H1 (cell line): ENCODE measurements at places on chromosomes 12 and 14. TPM values are rescaled to one million over a fixed set of nuclear protein-coding genes. Genes with fewer than 3 reads are reported as not detected.

DNA sequence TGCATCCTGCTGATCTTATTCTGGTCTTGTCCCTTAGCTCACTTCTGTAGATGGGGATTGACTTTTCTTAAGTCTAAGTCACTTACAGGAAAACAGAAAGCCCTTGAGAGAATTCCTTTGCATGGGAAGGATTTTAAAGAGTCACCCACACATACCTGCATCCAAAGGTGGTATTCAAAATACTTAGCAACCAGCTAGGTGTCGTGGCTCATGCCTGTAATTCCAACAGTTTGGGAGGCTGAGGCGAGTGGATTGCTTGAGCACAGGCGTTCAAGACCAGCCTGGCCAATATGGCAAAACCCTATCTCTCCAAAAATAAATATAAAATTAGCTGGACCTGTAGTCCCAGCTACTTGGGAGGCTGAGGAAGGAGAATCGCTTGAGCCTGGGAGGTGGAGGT is 14.2 kb downstream of the FGF6 start:
- no peak overlapping the region for H3K27ac ChIP-seq
- no peaks in the 10 kb centered on the region for H3K36me3 ChIP-seq
- H3K27me3 ChIP-seq = no peaks in the 10 kb centered on the region
- no peaks in the 10 kb centered on the region for H3K4me1 ChIP-seq
- no peak for DNase-seq
- no peak overlapping the region for H3K4me3 ChIP-seq

GRCh38 chr12:105357162-105357691 is 26.7 kb downstream of the C12orf75 start:
- H3K36me3 ChIP-seq = no peaks in the 10 kb centered on the region
- H3K27me3 ChIP-seq = no peaks in the 10 kb centered on the region
- H3K4me1 ChIP-seq = peaks cover 5% of the 10 kb centered on the region; the same call in 1 of the 2 replicates
- H3K4me3 ChIP-seq = no peak overlapping the region
- no peak overlapping the region for H3K27ac ChIP-seq
- DNase-seq = no peak

DNA sequence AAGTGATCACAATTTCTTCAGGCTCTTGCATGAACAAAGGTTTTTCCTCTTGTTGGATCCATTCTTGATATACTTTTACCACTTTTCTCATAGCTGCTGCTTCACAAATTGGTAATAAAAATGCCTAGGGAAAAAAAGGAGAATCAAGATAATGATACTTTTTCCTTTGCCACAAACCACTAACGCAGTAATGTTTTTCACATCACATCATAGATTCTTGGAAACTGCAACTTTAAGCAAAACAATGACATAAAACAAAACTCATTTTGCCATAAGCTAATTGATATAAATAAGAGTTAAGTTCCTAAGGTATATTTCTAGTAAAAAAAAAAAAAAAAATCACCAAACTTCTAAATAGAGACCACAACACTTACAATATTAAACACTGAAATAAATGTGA is 66.7 kb downstream of the RALGAPA1 start:
- H3K36me3 ChIP-seq = no peaks in the 10 kb centered on the region; the same call in 1 of the 2 replicates
- H3K27ac ChIP-seq = no peak overlapping the region
- no peak for DNase-seq

DNA sequence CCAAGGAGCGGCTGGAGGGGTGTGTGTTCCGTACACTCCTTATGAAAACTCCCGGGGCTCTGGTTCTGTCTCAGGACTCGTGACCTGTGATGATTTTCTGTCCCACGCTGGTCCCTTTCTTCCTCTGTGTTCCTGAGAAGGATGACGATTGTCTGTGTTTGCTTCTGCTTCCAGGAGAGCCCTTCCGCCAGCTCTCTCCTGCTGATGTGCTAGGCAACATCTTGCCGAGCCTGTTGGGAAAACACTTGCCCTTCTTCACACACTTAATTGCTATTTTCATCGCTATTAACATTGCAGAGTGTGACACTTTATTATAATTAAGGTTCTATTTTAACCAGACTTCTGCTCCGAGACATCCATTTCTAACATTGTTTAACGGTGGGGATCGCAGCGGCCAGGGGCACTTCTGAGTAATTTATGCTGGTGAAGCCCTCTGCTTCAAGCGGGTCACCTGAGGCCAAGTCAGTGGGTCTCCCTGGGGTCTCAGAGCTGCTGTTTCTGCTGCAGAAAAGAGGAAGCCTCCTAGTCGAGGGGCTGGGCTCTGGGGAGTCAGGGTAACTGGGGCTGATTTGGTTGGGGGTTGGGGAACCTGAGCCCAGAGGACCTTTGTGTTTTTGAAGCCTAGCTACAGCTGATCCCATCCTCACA is 88.6 kb downstream of the PRMT8 start:
- H3K27ac ChIP-seq = no peak overlapping the region
- H3K27me3 ChIP-seq = no peaks in the 10 kb centered on the region

- no peak for DNase-seq
- no peak overlapping the region for H3K27ac ChIP-seq
- H3K27me3 ChIP-seq = no peaks in the 10 kb centered on the region
- H3K4me1 ChIP-seq = peaks cover 3% of the 10 kb centered on the region; the same call in 1 of the 2 replicates
Measured at GRCh38 chr12:131513606-131514005, 197.3 kb upstream of the SFSWAP start.

DNA sequence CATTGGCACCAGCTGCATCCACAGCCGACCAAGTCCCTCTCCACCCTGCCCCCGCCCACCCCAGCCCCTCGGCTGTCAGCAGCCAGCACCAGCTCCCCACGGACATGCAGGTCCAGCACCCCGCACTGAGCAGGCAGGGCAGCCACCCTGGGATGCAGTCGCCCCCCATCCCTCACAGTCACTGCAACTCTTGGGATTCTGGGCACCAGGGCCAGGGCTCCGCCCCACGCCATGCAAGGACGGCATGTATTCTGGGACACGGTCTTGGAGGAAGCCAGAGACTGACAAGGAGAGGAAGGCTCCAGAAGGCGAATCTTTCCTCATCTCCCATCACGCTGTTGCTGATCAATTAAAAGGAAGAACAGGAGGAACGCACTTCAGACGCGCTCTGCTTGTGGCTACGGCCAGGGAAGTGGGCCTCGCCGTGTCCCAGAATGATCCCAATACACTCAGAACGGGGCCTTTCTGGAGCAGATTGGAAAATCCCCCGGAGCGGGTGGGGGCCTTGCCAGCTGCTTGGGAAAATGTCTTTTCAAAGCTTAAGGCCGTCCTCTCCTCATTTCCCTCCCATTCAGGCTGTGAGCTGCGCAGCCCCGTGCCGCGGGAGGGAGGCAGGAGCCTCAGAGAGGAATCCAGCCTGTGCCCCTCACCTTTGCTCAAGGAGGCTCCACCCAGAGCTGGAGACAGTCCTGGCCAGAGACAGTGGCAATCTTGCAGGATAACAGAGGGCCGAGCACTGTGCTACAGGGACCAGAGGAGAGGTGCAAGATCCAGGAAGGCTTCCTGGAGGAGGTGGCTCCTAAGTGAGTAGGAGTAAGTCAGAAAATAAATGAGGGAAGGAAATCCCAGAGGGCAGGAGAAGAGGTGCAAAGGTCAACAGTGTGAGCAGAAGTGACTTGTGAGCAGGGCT is 54.1 kb upstream of the DIO3 start:
- no peaks in the 10 kb centered on the region for H3K36me3 ChIP-seq
- no peak for DNase-seq
- H3K4me3 ChIP-seq = no peak overlapping the region

- H3K27me3 ChIP-seq = no peaks in the 10 kb centered on the region
- peaks cover 3% of the 10 kb centered on the region; the same call in 1 of the 2 replicates for H3K4me1 ChIP-seq
- DNase-seq = no peak
Measured at GRCh38 chr12:59600171-59600570, 4.3 kb downstream of the SLC16A7 start.

DNA sequence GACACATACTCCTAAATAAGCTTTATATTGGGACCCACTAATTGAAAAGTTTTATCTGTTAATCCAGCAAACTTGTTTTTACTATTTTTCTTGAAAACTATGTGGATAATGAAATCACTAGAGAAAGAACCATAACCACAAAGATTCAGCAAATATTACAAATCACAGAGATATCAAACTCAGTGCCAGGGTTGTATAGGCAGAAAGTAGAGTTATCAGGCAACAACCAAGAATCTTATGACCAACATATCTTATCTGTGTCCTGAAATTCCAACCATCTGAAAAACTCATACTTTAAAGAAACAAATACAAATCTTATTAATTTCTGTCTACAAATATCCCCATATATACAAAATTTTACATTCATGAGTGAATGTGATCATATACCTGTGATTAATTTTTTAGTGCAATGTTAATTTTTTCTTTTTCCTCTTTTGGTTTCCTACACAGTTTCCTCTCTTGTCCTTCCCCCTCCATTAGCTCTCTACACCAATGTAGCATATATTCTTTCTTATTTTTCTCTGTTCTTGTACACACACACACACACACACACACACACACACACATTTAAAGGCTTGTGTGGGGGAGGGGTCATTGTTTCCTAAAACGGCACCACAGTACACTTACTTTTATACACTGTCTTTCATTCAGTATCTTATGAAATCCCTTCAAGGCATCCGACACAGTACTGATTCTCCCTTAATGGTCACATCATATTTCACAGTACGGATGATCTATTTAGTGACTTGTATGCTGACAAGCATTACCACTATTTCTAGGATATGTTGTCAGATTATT is 18.6 kb downstream of the AMN1 start:
- no peak overlapping the region for H3K4me3 ChIP-seq
- no peaks in the 10 kb centered on the region for H3K4me1 ChIP-seq
- H3K27ac ChIP-seq = no peak overlapping the region

GRCh38 chr14:90140956-90141316 is 79.1 kb downstream of the KCNK13 start:
- no peaks in the 10 kb centered on the region for H3K4me1 ChIP-seq
- H3K4me3 ChIP-seq = no peak overlapping the region
- H3K36me3 ChIP-seq = no peaks in the 10 kb centered on the region
- H3K27me3 ChIP-seq = no peaks in the 10 kb centered on the region
- no peak overlapping the region for H3K27ac ChIP-seq
- no peak for DNase-seq

- H3K36me3 ChIP-seq = no peaks in the 10 kb centered on the region; the same call in 1 of the 2 replicates
- no peak overlapping the region for H3K27ac ChIP-seq
- no peaks in the 10 kb centered on the region for H3K27me3 ChIP-seq
- DNase-seq = no peak
- H3K4me3 ChIP-seq = no peak overlapping the region
- H3K4me1 ChIP-seq = peaks cover 8% of the 10 kb centered on the region
Measured at GRCh38 chr12:48781750-48782456, 7.0 kb downstream of the ADCY6 start.

DNA sequence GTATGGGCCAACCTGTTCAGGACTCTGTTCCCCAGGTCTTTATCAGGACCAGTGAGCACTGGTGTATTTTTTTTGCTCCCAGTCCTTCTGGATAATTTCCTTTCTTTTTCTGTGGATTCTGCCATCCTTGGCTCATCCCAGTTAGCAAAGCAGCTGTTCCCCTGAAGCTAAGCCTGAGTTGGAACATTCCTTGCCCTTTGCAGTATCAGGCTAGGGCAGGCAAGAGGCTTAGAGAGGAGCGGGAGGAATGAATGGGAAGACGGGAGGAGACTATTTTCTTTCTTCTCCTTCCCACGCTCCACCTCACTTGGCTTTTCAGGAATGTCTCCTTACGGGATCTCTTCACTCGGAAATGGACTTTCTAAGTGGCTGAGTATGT is 29.2 kb downstream of the ERG28 start:
- H3K27me3 ChIP-seq = no peaks in the 10 kb centered on the region
- H3K27ac ChIP-seq = peak overlapping the region; percentile 88
- H3K4me1 ChIP-seq = peaks cover 9% of the 10 kb centered on the region

DNA sequence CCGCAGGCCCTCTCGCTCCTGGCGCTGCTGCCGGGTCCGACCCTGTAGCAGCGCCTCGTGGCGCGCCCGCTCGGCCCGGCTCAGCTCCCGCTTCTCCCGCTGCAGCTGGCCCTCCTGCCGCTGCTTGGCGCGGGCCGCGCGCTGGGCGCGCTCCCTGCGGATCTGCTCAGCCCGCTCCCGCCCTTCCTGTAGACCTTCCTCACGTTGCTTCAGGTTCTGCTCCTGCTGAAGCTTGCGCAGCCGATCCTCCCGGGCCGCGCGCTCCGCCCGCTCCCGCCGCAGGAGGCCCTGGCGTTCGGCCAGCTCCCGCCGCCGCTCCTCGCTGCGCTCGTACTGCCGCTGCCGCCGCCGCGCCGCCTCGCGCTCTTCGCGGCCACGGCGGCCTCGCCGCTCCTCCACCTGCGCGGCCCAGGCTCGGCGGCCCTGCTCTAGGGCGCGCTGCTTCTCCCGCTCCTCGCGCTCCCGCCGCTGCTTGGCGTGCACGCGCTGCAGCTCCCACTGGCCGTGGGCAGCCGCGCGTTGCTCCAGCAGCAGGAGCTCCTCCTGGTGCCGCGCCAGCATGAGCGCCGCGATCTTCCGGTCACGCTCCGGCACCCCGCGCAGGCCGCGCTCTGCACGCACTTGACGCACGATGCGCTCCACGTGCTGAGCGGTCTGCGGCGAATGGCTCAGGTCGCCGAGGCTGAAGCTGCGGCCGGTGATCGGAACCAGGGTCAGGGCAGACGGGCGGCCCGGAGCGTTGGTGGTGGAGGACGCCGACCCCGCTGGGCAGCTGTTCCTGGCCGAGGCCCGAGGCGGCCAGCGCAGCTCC is 2.4 kb downstream of the CCDC177 start:
- peak; percentile 69 for DNase-seq
- no peak overlapping the region for H3K27ac ChIP-seq
- H3K27me3 ChIP-seq = peaks cover 47% of the 10 kb centered on the region
- no peaks in the 10 kb centered on the region for H3K4me1 ChIP-seq

- DNase-seq = no peak
- H3K4me1 ChIP-seq = no peaks in the 10 kb centered on the region
- H3K4me3 ChIP-seq = no peak overlapping the region
- H3K36me3 ChIP-seq = no peaks in the 10 kb centered on the region
- H3K27ac ChIP-seq = no peak overlapping the region
Measured at GRCh38 chr14:62916551-62916950, 128.7 kb downstream of the KCNH5 start.

- no peaks in the 10 kb centered on the region for H3K36me3 ChIP-seq
- H3K27me3 ChIP-seq = no peaks in the 10 kb centered on the region
- DNase-seq = peak; percentile 1
- H3K4me3 ChIP-seq = no peak overlapping the region
Measured at GRCh38 chr14:53792909-53793308, 163.7 kb downstream of the BMP4 start.

- no peak overlapping the region for H3K27ac ChIP-seq
- peaks cover 4% of the 10 kb centered on the region; the same call in 1 of the 2 replicates for H3K4me1 ChIP-seq
- no peaks in the 10 kb centered on the region for H3K27me3 ChIP-seq
- peak overlapping the region; percentile 81 for H3K4me3 ChIP-seq
- peak; percentile 65 for DNase-seq
Measured at GRCh38 chr12:70365398-70365647, 767 bp upstream of the KCNMB4 start.

TDRD9 gene
- not detected in 2 replicates for total RNA-seq

TMEM179 gene
- 2.9 TPM in 2 replicates for total RNA-seq

GDF3 gene
- 12.6 and 16.8 TPM in 2 replicates for total RNA-seq

CIROP gene
- not detected in 2 replicates for total RNA-seq

PPFIA2 gene
- total RNA-seq = 1.8 and 3.3 TPM in 2 replicates

TMEM117 gene
- total RNA-seq = 1.4 TPM in 2 replicates

C12orf54 gene
- total RNA-seq = not detected in 2 replicates

LHX5 gene
- 0.47 and 0.63 TPM in 2 replicates for total RNA-seq

TTC9 gene
- 27.3 and 29.5 TPM in 2 replicates for total RNA-seq

ZNF268 gene
- total RNA-seq = 22.3 and 23.5 TPM in 2 replicates
